CD8-positive, alpha-beta memory T cell (primary cell): ENCODE measurements at places on chromosomes 2 and 18. TPM values are rescaled to one million over a fixed set of nuclear protein-coding genes. Genes with fewer than 3 reads are reported as not detected.

The G6PC2 gene
- not detected for total RNA-seq

DNA sequence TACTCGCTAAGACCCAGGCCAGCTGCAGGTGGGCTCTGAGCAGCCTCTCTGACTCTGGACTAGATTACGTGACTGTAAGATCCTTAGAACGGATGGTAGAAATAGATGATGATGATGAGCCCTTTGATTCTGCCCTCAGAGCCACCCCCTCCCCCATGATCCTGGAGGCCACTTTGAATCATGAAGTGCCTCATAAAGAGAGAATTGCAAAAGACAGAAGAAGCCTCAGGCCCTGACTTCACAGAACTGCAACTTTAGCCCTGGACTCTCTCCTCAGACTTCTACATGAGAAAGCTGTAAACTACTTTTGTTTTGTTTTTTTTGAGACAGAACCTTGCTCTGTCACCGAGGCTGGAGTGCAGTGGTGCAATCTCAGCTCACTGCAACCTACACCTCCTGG, 15.4 kb upstream of the TET3 start:
- no peak for DNase-seq

DNA sequence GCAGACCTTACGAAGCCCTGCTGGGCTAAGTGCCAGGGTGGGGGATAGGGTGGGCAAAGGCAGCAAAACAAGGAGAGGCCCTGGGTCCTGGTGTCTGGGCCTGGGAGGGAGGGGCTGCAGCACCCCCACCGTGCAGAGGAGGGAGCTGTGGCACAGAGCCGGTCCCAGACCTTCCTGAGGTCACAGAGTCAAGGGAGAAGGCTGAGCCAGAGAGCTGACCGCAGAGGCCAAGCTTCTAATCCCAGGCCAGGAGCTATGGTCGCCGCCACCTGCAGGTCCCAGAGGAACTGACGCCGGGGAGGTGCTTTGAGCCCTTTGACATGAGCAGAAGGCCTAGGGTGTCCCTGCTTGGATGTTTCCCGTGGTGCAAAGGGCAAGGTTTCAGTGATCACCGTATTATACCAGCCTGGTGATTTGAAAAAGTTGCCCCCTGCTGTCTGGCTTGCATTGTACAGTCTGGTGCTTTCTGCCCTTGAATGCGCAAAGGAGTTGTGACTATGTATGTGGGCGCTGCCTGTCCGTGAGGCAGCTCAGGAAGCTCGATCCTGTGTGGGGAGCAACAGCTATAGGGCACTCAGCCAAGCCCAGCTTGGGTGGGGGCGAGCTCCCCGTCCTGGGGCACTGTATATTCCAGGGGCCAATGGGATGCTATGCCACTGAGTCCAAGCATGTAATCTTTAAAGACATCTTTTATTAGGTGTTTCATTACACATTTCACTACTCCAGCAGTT, 44.3 kb downstream of the EDAR start:
- DNase-seq: no peak

GRCh38 chr2:65922794-65923193, 490.4 kb upstream of the SPRED2 start:
- DNase-seq: no peak

GRCh38 chr2:285531-285930, 2.4 kb downstream of the ALKAL2 start:
- no peak for DNase-seq

- no peak for DNase-seq
Observed at GRCh38 chr2:207408086-207408794, 121.5 kb upstream of the CREB1 start.

DNA sequence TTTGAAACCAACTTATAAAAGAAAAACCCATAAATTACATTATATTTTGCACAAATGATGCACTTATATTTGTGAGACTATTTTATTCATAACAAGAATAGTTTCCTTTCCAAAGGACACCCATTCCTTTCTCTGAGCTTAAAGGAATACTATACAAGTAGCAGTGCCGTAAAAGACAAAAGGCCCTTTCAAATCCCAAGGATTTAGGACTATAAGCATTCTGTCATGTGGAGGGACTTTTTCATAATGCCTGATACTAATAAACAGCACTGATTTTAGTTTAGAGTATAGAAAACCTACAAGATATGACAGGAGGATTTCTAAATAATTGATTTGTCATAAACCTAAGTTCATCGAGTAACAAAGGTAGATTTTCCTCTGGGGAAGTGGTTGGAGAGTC, 1134.2 kb upstream of the ZEB2 start:
- no peak for DNase-seq

DNA sequence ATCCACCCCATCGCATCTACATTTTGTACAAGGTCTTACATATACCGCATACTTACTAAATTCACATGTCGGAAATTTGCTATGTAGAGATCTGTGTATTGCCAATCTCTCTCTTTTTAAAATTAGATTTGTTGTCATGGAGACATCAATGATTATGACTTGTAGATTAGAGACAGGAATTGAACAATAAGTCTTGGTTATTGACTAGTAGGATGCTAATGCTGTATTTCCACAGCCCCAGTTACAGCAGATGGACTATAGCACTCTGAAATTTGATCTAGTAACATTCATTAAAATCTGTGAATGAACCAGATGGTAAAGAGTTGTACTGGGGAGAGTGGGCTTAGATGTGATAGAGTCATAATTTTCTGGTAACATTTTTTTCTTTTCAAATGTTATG, 805.7 kb downstream of the SLC4A3 start:
- no peak for DNase-seq

GRCh38 chr2:40412456-40412855, 39.4 kb downstream of the SLC8A1 start:
- DNase-seq: no peak

The RTP5 gene
- 0.18 TPM for total RNA-seq

DNA sequence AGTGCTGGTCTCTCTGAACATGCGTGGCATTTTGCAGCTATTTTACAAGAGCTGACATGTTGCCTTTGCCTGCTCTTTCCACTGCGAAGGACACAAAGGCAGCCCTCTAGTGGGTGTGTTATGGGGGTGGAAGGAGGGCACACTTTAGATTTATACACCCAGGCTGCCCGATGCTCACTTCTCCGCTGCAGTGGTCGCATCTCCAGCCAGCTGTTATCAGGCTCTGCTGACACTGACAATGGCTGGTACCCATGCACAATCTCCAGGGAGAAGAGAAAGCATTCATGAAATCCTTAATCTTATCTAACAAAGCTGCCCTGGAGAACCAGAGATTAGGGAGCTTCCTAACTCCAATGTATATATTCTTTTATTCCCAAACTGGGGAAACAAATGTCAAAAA, 113.5 kb downstream of the EPHA4 start:
- DNase-seq: no peak

GRCh38 chr2:35530615-35531135, 824.9 kb upstream of the CRIM1 start:
- DNase-seq: no peak

DNA sequence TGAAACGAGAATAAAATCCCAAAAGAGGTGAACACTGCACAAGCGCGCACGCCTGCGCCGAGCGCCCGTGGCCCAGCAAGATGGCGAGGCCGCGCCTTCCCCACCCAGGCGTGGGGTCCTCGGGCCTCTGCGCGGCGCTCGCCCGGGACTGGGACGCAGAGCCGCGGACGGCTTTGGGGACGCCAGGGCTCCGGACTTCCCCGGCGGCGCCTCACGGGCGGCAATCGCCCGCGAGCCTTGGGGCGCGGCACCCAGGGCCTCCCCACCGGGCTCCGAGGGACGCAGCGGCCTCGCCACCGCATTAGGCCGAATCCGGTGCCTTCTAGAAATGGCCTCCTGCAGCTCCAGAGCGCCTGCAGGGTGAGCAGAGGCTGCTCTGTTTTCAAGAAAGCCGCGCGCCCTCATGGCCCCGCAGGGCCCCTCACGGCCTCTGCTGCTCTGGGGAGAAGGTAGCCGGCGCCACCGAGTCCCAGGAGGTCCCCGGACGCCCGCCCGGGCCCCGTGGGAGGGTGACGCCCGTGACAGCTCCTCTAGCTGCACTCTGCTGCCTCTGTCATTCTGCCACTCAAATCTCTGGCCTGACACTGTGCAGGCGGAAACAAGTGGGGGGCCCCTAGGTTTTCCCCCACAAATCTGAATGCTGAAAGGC, 35.9 kb upstream of the POMC start:
- no peak for DNase-seq

The IFIH1 gene
- total RNA-seq: 17.9 TPM

The TRIB2 gene
- total RNA-seq: 9.4 TPM
